ENCODE measurements at places on chromosomes 11 and 22. TPM values are rescaled to one million over a fixed set of nuclear protein-coding genes. Genes with fewer than 3 reads are reported as not detected.

The KCNE3 gene
- total RNA-seq: 13.7 TPM

The DDI1 gene
- not detected for total RNA-seq

The FAM181B gene
- 0.26 TPM for total RNA-seq

The OR51B5 gene
- total RNA-seq: 0.85 TPM

The GRAMD1B gene
- total RNA-seq: under 0.01 TPM

The MS4A15 gene
- not detected for total RNA-seq

GRCh38 chr11:75245356-75246005 is 4.9 kb downstream of the TPBGL start:
- peak; percentile 4 for DNase-seq
- no peaks in the 10 kb centered on the region for H3K27me3 ChIP-seq
- peaks cover 12% of the 10 kb centered on the region for H3K4me1 ChIP-seq
- H3K36me3 ChIP-seq: no peaks in the 10 kb centered on the region

GRCh38 chr11:119681361-119681910 is 47.6 kb downstream of the NECTIN1 start:
- DNase-seq: no peak
- no peaks in the 10 kb centered on the region for H3K36me3 ChIP-seq
- H3K27me3 ChIP-seq: no peaks in the 10 kb centered on the region

DNA sequence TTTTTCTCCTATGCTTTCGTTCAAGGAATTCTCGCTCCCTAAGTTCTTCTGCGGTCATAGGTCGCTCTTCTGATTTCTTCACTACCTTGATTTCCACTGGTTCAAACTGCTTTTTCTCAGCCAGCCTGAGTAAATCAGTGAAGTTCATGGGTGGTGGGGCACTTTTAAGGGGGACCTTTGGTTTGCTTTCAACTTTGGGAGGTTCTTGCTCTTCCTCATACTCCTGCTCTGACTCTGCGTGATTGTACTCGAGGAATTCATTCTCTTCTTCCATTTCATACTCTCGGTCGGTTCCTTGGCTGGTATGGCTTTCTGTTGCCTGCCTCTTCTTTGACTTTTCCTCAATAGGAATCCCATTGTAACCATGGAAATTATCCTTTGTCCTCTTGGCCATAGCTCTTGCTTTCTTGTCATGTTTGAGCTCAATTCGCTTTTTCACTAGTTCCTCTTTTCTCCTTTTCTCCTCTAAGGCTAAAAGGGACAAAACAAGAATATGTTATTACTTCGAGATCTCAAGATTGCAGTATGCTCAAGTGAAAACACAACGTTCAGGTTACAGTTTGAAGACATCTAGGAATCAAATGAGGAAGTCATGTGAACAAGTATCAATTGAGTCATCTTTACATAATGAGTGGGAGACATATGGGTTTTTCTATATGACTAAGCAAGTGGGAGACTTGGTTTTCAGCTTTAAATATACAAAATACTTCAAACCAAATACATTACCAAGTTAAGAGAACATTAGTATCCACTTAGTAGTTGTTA is 16.2 kb downstream of the MISFA start:
- no peaks in the 10 kb centered on the region for H3K4me1 ChIP-seq
- H3K27ac ChIP-seq: no peak overlapping the region

DNA sequence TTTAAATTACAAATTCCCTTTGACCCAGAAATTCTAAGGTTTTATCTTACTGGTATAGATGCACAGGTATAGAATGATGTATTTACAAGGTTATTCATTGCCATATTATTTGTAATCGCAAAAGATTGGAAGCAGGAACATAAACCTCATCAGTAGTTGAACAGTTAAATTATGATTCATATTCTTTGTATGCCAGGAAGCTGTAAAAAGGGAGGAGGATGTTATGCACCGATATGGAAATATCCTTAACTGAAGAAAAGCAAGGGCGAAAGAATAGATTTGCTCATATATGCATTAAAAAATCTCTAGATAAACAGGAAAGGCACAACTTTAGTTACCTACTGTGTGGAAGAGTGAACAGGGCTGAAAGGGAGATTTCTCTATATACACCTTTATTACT is 36.7 kb downstream of the PPFIA1 start:
- peaks cover 9% of the 10 kb centered on the region for H3K4me1 ChIP-seq
- H3K27ac ChIP-seq: no peak overlapping the region
- H3K36me3 ChIP-seq: no peaks in the 10 kb centered on the region
- no peak for DNase-seq

DNA sequence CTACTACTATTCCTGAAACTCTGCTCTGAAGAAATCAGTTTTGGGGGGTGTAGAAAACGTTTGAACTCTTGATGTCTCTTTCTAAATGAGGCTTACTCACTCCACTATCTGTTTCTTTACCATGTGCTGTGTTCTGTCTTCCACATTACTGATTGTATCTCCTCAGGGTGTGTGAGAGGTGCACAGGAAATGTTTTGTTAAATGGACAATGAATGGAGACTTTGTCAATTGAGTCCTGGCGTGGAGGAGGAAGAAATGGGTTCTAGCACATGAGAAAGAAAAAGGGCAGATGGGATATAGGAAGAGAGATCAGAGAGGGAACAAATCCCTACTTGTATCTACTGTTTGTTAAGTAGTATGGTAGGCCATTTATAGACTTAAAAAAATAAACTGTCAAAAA is 577.1 kb upstream of the CCDC90B start:
- H3K4me1 ChIP-seq: no peaks in the 10 kb centered on the region
- H3K27me3 ChIP-seq: no peaks in the 10 kb centered on the region
- H3K4me3 ChIP-seq: no peak overlapping the region
- DNase-seq: no peak

- H3K27ac ChIP-seq: no peak overlapping the region
- H3K27me3 ChIP-seq: no peaks in the 10 kb centered on the region
- H3K36me3 ChIP-seq: no peaks in the 10 kb centered on the region
- no peak for DNase-seq
- no peak overlapping the region for H3K4me3 ChIP-seq
Measured at GRCh38 chr11:28981381-28981780, 873.2 kb downstream of the METTL15 start.

GRCh38 chr11:90251599-90251998 is 28.8 kb upstream of the CHORDC1 start:
- no peaks in the 10 kb centered on the region for H3K27me3 ChIP-seq
- no peaks in the 10 kb centered on the region for H3K36me3 ChIP-seq
- H3K27ac ChIP-seq: no peak overlapping the region
- no peaks in the 10 kb centered on the region for H3K4me1 ChIP-seq
- DNase-seq: no peak
- H3K4me3 ChIP-seq: no peak overlapping the region

GRCh38 chr11:116853461-116854073 is 16.1 kb upstream of the APOA1 start:
- H3K27ac ChIP-seq: no peak overlapping the region
- no peak for DNase-seq
- no peaks in the 10 kb centered on the region for H3K27me3 ChIP-seq

GRCh38 chr11:59556115-59556916 is 45.0 kb downstream of the OR4D9 start:
- H3K36me3 ChIP-seq: no peaks in the 10 kb centered on the region
- H3K4me1 ChIP-seq: no peaks in the 10 kb centered on the region
- peak overlapping the region; percentile 63 for H3K27ac ChIP-seq
- H3K27me3 ChIP-seq: no peaks in the 10 kb centered on the region
- DNase-seq: peak; percentile 61
- peak overlapping the region; percentile 11 for H3K4me3 ChIP-seq

- H3K4me3 ChIP-seq: no peak overlapping the region
- H3K27ac ChIP-seq: no peak overlapping the region
- no peaks in the 10 kb centered on the region for H3K36me3 ChIP-seq
Measured at GRCh38 chr11:824292-824880, 3.3 kb upstream of the CRACR2B start.

- H3K36me3 ChIP-seq: no peaks in the 10 kb centered on the region
- no peaks in the 10 kb centered on the region for H3K4me1 ChIP-seq
- H3K27ac ChIP-seq: peak overlapping the region; percentile 97
- no peak for DNase-seq
- H3K4me3 ChIP-seq: peak overlapping the region; percentile 60
- H3K27me3 ChIP-seq: no peaks in the 10 kb centered on the region
Measured at GRCh38 chr22:38700270-38700788, 414 bp downstream of the JOSD1 start.
